ENCODE measurements at places on chromosomes 2 and 18.

DNA sequence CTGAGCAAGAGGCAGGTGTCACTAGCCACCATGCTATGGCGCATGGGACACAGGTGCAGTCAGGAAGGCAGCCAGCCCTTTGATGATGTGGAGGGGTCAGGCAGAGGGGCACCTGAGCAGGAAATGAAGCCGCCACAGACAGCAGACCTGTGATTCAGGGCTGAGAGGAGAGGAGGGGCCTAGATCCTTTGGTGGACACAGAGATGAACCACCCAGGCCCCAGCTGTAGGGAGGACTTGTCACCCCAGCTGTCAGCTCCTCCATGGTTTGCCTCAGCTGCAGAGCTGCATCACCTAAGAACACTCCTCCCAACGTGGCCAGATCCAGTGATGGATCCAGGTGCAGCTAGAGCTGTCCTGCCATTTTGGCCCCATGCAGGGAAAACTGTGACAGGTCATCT lies 11.6 kb downstream of the ASB18 start:
- no peak for DNase-seq

GRCh38 chr2:50529600-50530218 lies 502.2 kb downstream of the NRXN1 start:
- DNase-seq: peak; percentile 28

GRCh38 chr18:55477860-55478581 lies 110.0 kb downstream of the TCF4 start:
- no peak for DNase-seq

- no peak for DNase-seq
Measured at GRCh38 chr18:55988537-55988936, 400.5 kb upstream of the TCF4 start.

GRCh38 chr2:154143105-154143504 lies 271.4 kb downstream of the GALNT13 start:
- no peak for DNase-seq

DNA sequence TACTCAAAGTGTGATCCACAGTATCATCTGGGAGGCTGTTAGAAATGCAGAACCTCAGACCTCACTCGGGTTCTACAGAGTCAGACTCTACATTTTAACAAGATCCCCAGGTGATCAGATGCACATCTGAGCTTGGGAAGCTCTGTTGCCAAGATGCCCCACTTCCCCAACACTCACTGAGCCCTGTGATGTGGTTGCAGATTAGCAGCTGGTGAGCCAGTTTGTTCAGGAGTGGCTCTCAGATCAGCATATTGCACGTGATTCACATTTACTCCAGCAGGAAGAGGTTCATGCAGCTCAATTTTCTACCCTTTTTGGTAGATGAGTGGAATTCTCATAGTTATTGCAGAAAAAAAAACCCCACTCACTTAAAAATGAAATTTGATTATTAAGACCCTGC lies 96.4 kb downstream of the VIT start:
- no peak for DNase-seq

GRCh38 chr2:131154647-131155046 lies 49.5 kb downstream of the PLEKHB2 start:
- no peak for DNase-seq

- DNase-seq: peak; percentile 51
Measured at GRCh38 chr2:26346454-26347053, at the start of gene ADGRF3. Gene ADGRF3, minus strand, starts transcription at chr2:26346789. Its CDS starts 555 bp downstream, at chr2:26346234.

DNA sequence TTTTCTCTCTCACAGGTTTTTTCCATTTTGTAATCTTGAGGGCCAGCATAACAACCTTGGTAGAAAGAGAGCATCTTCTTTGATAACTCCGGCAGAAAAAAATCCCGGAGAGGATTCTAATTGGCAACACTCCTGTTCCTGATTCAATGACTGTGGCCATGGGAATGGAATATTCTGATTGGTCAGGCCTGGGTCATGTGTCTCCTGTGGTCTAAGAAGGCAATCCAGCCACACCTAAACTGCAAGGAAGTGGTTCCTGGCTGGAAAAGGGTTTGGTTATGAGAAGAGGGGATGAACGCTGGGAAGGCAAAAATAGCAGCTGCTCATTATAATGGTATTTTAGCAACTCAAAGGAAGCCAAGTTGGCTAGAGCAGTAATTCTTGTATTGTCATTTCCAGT lies 24.8 kb upstream of the ZNF638 start:
- no peak for DNase-seq

DNA sequence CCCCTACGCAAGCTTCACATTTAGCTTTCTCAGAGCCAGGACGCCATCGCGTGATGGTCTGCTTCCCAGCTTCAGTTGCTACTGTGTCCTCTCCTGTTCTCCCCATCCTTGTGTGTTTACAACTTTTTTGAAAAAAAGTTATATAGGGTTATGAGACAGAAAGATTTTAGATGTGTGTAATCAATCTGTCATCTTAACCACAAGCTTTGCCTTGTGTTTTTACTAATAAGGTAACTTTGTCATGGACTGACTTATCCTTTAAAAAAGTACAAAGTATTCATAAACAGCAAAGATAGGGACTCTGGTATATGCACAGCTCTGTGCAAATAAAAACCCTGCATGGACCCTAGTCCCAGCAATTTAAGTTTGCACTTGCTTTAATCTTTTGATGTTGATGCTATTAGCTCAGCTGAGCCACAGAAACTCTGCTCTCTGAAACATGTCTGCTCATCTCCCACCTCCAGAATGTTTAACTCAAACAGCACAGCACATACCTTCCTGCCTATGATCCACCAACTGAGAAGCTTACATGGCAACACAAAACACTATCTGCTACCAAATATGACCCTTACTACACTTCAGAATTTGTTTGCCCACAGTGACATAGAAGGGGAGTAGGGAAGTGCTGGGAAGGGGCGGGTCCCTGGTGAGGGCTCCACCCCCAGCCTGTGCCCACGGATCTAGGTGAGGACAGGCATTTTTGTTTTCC lies 42.7 kb downstream of the SAP130 start:
- DNase-seq: no peak

- DNase-seq: no peak
Measured at GRCh38 chr2:157326698-157327097, 1.1 kb upstream of the ERMN start.

GRCh38 chr2:86078774-86079545 lies 26.7 kb downstream of the POLR1A start:
- no peak for DNase-seq

DNA sequence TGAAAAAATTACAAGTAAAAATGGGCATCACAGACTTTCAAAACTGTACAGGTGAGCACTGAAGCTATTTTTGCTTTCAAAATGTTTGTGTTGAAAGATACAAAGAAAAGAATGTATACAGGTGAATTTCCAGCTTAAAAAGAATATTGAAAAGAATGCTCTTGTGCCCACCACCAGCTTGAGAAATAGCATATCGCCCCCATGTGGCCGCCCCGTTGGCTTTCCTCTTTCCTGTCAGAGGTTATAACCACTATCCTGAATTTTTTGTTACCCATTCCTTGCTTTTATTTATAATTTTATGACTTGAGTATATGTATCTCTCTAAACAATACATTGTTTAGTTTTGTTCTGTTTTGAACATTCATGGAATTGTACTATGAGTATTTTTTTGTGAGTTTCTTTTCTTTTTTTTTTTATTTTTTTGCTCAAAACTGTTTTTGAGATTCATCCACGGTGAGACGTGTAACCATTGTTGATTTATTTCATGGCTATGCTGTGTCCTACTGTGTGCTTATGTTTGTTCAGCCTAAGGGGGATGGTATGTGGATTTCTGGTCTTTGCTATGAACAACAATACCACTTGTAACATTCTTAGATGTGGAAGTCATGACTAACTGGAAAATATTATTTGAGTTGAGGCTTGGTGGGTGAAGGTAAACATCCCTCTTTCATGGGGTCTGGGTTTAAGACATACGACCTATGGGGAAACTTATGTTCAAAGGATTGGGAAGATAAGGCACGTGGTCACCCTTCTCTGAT lies 11.6 kb downstream of the TRPM8 start:
- no peak for DNase-seq

DNA sequence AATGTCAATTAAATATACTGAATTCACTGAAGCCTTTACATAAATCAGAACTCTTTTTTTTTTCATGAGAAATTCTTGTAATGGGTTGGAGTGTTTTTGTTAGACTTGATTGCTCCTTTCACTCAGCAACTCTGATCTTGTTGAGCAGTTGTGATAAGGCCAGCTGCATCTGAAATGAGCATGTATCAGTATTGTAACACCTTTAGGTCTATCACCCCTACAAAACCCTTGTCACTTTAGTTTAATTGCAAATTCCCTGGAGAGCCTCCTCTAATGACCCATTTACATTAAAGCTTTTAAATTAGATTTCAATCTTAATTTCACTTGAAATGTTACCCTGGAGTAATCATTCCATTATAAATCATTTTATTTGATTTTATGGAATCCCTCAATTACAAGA lies 346.8 kb upstream of the TCF4 start:
- DNase-seq: no peak

DNA sequence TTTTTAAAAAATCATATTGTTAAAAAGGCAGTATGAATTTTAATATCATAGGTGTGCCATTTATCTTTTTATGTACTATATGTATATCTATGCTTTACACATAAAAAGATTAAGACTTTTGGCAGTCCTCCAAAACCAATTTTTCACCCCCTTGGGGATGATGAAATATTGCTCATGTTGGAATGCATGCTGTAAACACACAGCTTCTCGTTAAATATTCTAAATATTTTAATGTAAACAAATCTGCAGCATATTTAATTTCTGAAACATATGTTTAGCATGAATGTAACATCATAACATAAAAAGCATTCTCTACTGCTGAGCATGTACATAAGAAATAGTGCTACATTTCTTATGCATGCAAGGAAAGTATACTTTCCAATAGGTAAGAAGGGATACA lies 484.3 kb upstream of the LRATD1 start:
- peak; percentile 5 for DNase-seq

DNA sequence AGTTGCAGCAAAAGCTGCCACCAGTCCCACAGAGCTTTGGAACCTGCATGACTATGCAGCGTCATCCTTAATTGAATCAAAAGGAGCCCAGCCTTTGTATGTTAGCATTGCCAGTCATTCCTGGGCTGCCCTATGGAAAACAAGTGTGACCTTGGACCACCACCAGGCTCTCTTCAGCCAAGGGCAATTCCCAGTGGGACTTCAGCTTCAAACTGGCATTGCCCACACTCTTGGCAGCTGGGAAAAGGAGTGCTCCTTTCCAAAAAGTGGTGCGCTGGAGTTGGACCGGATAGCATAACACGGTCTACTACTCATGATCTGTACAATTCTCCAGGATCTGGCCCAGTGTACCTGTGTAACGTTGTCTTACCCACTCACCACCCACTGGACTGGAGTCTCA lies 259.5 kb downstream of the MREG start:
- no peak for DNase-seq

- DNase-seq: no peak
Measured at GRCh38 chr2:171522052-171522787, at the start of gene CYBRD1. Gene CYBRD1, plus strand, starts transcription at chr2:171522474. Its CDS starts 72 bp downstream, at chr2:171522546.

DNA sequence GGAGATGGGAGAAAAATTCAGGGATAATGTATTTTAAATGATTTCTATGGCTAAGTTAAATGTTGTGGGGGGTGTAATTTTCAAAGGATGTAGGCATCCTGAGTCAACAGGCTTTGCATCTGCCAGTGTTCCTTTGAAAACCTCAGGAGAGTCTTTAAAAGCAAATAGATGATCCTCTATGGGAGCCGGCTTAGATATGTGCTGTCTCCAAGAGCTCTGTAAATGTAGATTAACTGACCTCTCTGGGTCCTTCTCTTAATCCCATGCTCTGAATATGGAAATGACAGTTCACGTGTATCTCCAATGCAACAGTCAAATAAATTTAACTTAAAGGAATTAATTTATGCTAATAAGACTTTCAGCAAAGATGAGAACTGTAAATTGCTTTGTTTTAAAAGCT lies 292.7 kb downstream of the ERBB4 start:
- DNase-seq: no peak

GRCh38 chr18:79367480-79367879 lies 28.2 kb upstream of the NFATC1 start:
- no peak for DNase-seq

- no peak for DNase-seq
Measured at GRCh38 chr2:33791625-33792024, 192.5 kb upstream of the FAM98A start.

DNA sequence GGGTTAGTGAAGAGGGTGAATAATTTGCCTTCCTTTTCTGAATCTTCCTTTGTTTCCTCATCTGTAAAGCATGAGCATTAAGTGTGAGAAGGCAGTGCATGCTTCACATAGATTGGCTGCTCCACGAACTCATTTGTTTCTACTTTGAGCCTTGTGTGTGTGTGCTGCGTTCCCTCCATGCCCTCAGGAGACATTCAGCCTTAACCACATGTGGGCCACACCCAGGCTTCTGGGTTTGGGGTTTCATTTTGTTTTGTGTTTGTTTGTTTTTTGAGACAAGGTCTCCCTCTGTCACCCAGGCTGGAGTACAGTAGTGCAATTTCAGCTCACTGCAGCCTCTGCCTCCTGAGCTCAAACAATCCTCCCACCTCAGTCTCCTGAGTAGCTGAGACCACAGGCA lies 843.3 kb downstream of the GALR1 start:
- no peak for DNase-seq

GRCh38 chr2:172919732-172920131 lies 155.9 kb upstream of the MAP3K20 start:
- DNase-seq: no peak

DNA sequence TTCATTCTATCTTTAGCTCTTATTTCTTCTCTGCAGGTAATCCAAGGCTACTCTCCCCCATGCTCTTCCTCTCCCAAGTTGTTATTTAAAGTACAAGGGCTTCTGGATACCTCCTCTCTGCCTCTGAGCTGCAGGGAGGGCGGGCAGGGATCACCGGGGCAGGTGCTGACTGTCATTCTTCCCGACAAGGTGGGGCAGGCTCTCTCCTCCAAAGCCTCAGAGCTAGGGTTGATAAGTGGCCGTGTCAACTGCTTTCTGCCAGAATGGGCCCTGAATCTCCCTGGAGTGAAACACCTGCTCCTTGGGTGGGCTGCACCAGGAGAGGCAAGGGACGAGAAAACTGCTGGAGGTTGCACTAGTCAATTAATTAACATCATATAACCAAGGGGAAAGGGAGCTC lies 250.3 kb downstream of the SLC4A3 start:
- no peak for DNase-seq

DNA sequence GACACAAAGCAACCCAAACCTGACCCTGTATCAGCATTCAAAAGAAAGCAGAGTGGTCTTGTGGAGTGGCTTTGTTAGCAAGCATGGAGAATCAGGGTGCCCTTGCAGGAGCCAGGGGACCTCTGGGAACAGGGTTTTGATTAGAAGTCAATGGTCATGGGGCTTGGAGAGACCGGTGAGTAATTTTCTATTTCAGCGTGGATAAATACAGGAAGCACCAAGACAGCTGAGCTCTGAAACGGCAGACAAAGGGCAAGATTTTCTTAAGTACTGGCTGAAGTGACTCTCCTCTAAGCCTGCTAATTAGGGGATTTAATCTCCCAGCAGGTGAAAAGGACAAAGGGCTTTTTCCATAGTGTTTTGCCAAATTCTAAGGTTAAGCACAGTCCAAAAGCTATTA lies 78.0 kb upstream of the GAREM1 start:
- DNase-seq: no peak

GRCh38 chr2:231321021-231321420 lies 74.5 kb upstream of the B3GNT7 start:
- DNase-seq: no peak

Data from renal cortex interstitium (tissue), 15 donors.